ENCODE measurements at places on chromosomes 16 and 17.

GRCh38 chr16:80993307-80993706 is 13.4 kb downstream of the CMC2 start:
- no peak for DNase-seq

DNA sequence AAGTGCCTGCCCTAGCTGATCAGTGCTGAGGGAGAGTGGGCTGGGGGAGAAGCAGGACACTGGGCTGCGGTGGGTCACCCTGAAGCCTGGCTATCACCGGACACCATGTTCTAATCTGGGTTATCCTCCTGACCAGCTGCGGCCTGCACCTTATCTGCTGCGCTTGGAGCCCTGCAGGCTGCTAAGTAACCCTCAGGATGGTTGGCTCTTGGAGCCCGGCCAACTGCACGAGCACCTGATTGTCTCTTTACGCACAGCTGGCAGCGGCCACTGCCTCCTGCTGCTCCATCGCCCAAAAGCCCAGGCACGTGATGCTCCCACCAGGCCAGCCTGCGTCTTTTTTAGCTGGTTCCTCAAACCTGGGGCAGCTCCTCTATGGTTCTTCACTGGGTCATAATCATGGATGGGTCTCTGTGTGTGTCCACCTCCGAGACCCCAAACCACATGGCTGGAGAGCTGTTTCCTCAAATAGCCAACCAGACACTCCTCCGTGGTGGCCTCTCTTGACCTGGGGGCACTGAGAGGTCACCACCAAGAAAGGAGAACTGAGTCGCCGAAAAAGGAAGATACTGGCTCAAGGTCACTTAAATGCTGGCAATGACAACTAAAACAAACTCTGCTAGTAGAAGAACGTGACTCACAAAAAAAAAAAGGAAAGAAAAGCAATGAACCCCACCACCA is 21.7 kb downstream of the SPHK1 start:
- DNase-seq, result no peak

GRCh38 chr17:28612531-28612930 is 1.5 kb downstream of the RSKR start:
- no peak for DNase-seq

DNA sequence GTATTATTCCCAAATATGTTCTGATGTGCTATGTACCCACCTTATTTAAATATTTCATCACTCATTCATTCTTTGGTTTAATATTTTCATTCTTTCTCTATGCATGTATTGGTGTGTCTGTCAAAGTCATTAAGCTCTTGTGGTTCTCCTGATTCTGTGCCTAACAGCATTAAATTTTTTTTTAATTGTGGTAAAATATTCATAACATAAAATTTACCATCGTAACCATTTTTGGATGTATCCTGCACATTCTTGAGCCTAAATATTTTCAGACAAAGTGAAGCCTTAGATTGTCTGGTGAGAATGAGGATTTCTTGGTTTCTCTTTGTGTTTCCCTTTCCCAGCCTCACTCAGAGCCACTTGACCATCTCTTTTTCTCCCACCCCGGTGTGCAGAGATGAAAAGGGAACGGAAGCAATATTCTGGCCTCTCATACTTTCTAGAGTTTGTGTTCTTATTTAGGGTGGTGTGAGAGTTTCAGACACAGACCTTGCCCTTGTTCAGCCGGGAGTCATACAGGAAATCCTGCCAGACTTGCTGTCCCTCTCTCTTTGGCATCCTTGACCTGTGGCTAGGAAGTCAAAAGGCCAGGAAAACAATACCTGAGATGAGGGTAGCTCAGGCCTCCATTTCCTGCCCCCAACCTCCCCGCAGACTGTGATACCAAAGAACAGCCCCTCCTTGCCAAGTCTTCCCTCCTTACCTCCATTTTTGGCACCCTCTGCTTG is 4.9 kb downstream of the CCL5 start:
- DNase-seq, result no peak

GRCh38 chr16:14007450-14007849 is 63.7 kb upstream of the MRTFB start:
- no peak for DNase-seq

Data from GDM1 (cell line).